ENCODE measurements at places on chromosomes 2 and 18. TPM values are rescaled to one million over a fixed set of nuclear protein-coding genes. Genes with fewer than 3 reads are reported as not detected.

The TRABD2A gene
- total RNA-seq, result 5.4 TPM

The TNFRSF11A gene
- 2.1 TPM for total RNA-seq

The SKOR2 gene
- total RNA-seq, result not detected

The OBSL1 gene
- total RNA-seq, result 101 TPM

The PCARE gene
- 0.09 TPM for total RNA-seq

The NOTO gene
- not detected for total RNA-seq

The IL1RL1 gene
- 66.2 TPM for total RNA-seq

The OTOS gene
- not detected for total RNA-seq

The CYS1 gene
- total RNA-seq, result 0.84 TPM

The CENPA gene
- 1.1 TPM for total RNA-seq

The HOXD3 gene
- 2.6 TPM for total RNA-seq

The NAPG gene
- 25.7 TPM for total RNA-seq

The MYOM1 gene
- 2.6 TPM for total RNA-seq

The MC5R gene
- total RNA-seq, result 0.36 TPM

The IL36B gene
- total RNA-seq, result not detected

The KLHL41 gene
- total RNA-seq, result 0.72 TPM

The NHEJ1 gene
- total RNA-seq, result 23.2 TPM

The KCNS3 gene
- 13.9 TPM for total RNA-seq

The MFSD6 gene
- total RNA-seq, result 43.1 TPM

The CCDC141 gene
- total RNA-seq, result 11.2 TPM

The ATP6V1C2 gene
- total RNA-seq, result 0.63 TPM

The SPP2 gene
- not detected for total RNA-seq

The LYPD6B gene
- not detected for total RNA-seq

The NIFK gene
- 33.1 TPM for total RNA-seq

The DLX1 gene
- not detected for total RNA-seq

The PDCD1 gene
- 0.37 TPM for total RNA-seq

The CYTIP gene
- 15.0 TPM for total RNA-seq

The SLC5A7 gene
- total RNA-seq, result not detected

The ERFE gene
- total RNA-seq, result not detected

The SLC9A4 gene
- not detected for total RNA-seq

The HOXD12 gene
- total RNA-seq, result not detected

The SIX3 gene
- total RNA-seq, result not detected

The HDHD2 gene
- 35.5 TPM for total RNA-seq

The ALPP gene
- total RNA-seq, result not detected

The RGPD6 gene
- 67.1 TPM for total RNA-seq

The SGPP2 gene
- total RNA-seq, result 15.3 TPM

The SCYGR4 gene
- total RNA-seq, result not detected

The DNAJC5G gene
- total RNA-seq, result 0.79 TPM

The SKA1 gene
- not detected for total RNA-seq

The ALPI gene
- total RNA-seq, result not detected

The LRRC30 gene
- total RNA-seq, result not detected
